ENCODE measurements at places on chromosomes 2 and 18. TPM values are rescaled to one million over a fixed set of nuclear protein-coding genes. Genes with fewer than 3 reads are reported as not detected.

DNA sequence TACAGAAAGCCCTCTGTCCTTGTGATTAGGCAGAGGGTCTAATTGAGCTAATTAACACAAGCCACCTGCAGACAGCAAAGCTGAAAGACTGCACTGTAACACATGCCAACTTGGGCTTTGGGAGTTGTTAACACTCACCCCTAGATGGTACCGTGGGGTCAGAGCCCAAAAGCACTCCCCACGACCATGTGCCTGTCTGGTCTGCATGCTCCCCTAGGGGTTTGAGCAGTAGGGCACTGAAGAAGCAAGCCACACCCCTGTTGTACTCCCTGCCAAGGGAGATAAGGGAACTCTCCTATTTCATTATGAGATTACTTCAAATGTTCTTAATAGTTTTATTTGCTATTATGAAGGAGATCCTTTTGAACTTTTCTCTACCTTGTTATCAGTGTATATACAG is 560.1 kb upstream of the FSHR start:
- DNase-seq, result no peak

GRCh38 chr2:175463589-175464310 is 282.2 kb upstream of the ATP5MC3 start:
- DNase-seq, result no peak

DNA sequence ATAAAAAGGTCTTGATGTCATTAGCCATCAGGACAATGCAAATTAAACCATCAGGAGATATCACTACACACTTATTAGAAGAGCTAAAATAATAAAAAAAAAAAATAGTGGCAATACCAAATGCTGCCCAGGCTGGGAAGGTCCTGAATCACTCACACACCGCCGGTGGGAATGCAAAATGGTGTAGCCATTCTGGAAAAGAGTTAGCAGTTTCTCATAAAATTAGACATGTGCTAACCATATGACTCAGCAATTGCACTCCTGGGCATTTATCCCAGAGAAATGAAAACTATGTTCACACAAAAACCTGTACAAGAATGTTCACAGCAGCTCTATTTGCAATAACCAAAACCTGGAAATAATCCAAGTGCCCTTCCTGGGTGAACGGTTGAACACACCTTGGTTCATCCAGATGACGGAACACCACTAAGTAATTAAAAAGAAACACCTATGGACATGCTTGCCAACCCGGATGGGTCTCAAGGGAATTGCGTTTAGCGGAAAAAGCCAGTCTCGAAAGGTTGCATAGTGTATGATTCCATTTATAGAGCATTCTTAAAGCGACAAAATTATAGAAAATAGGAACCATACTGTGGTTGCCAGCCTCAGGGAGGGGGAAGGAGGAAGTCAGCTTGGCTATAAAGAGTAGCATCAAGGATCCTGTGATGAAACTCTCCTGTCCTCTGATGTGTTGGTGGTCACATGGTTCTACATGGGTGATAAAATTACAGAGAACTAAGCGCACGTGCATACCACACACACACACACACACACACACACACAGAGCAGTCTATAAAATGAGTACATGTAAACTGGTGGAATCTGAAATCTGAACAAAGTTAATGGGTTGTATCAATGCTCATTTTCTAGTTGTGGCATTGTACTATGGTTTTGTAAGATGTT is 4.6 kb downstream of the MBP start:
- no peak for DNase-seq

- DNase-seq, result no peak
Measured at GRCh38 chr2:205964111-205964761, 121.7 kb downstream of the INO80D start.

DNA sequence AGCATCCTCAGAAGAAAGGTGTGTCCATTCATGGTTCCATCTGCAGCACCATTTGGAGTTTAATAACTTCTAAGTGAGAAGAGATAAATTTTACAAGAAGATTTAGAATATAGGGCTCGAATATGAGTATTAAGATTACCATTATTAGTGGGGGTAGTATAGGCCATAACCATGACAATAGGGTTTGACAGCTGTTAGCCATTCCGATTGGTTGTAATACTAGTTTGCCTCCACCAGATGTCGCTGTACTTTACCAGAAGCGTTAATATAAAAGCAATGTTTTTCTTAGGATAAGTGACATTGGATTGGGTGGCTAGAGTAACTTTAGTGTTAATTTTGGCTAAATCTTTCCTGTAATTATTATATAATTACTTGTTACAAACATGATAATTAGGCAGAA is 107.5 kb upstream of the SRD5A2 start:
- DNase-seq, result no peak

GRCh38 chr2:44897406-44897805 is 44.1 kb upstream of the SIX3 start:
- no peak for DNase-seq

GRCh38 chr2:219836647-219837177 is 209.3 kb downstream of the SLC4A3 start:
- no peak for DNase-seq

DNA sequence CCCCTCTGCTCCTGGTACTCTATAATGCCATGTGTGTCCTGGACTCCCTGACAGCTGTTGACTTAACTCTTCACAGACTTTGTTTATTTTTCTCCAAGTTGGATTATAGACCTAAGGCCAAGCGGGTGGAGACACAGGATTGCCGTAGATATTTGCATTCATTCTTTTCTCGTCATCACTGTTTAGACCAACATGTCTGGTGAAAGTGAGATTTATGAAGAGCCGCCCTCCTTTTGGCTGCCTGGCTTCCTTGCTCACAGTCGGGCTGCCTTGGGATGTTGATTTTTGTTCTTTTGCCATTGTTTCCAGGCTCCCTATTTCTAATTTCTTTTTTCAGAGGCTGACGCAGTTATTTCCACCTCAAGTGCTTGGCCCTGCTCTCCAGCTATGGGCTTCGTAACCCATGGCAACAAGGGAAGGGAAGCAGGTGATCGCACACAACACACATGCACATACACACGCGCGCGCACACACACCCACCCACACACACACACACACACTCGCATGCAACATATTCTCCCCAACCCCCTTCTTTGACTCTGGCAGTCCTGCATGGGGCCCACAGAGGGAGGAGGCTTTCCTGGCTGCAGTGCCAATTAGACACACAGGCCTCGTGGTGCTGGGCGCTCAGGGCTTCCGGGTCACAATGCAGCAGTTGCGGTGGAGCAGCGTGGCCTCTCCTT is 296.5 kb downstream of the MTX2 start:
- DNase-seq, result no peak

DNA sequence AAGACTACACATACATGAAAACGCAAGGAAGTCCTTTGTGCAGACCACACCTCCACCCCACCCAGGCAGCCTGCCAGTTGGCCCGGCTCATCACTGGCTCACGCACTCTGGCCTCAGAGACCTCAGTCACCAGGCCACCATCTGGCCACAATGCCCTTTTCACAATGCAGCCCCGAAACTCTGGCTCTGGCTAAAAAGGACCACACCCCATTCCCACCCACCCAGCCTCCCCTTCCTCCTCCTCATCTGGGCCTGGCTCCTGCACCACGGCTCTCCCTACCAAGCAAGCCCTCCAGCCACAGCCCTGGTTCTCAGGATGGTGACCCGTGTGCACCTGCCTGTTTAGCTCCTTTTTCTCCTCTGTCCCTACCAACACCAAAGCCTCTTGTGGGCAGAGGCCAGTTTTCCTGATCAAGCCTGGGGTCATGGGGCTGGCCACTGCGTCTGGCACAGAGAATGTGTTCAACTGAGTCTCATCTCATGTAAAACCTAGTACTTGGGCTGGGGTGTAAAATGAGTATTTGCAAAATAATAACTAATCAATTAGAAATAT is 7.4 kb downstream of the HDAC4 start:
- no peak for DNase-seq

- no peak for DNase-seq
Measured at GRCh38 chr2:136045835-136046570, 60.6 kb upstream of the DARS1 start.

- DNase-seq, result no peak
Measured at GRCh38 chr18:23188068-23188760, 52.9 kb downstream of the CABLES1 start.

Gene MFSD2B
- polyA plus RNA-seq, result 5.7 TPM

DNA sequence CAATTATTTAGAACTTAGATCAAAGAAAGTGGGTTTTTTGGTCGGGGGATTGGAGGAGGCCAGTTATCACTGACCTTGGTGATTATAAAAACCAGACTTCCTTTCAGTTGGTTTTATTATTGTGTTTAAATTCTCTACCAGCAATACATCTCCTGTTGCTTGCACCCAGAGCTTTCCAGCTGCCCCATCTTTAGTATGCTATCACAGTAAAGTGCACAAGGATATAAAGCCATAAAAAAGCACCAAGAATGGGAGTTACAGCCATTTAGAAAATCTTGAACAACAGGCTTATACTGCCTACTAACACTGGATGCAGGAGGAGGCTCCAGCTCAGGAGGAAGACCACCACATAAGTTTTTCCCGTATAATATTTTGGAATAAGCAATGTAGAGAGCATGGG is 148.7 kb upstream of the OSR1 start:
- DNase-seq, result no peak

DNA sequence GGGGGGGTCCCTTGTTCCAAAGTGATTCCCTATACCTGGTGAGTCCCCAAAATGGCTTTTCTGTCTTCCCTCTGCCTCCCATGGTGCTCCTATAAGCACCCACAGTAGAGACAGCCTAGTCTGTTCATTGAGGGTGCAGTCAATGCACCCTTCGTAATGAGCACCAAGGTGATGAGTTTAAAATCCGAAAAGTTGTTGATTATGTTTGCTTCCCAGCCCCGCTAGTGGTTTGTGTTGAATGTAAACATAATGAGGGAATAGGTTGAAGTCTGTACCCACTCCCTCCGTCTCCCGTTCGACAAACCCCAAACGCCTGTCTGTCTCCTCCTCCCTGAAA is 2.3 kb downstream of the FOSL2 start:
- DNase-seq, result no peak

DNA sequence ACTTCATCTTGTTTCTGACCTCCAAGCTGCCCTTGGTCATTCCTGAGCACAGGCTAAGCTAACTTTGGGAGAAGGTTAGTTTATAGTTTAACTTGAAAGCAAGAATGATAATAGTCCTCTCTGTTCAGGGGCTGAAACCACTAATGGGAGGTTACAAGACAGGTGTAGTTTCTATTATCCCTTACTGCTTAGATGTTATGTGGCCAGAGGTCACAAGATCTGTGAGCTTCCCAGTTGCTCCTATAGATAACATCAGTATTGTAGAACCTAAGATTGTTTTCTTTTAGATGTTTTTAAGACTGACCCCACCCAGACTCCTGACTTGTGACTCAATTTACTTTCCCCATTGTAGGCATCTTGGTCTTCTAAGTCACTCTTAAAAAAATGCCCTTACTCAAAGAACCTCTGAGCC is 94.8 kb upstream of the LPIN2 start:
- no peak for DNase-seq

DNA sequence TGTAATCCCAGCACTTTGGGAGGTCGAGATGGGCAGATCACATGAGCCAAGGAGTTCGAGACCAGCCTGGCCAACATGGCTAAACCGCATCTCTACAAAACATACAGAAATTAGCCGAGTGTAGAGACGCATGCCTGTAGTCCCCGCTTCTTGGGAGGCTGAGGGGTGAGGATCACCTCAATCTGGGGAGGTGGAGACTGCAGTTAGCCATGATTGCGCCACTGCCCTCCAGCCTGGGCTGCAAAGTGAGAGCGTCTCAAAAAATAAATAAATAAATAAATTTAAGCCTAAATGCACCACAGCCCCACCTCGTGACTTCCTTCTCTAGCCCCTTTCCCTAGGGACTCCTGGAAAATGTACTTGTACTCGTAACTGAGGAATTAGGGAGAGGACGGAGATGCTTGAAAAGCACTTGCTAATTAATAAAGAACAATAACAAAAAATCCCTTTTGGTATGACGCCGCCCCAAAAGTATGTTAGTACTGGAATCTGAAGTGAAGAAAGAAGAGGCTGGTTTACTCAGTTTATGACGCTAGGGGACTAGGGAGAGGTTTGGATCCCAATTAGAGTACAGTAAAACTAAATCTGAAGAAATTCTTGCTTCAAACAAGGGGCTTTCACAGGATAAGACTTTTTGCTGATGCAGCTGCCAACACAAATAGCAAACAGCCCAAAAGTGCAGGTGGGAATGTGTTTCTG is 887 bp upstream of the ZNF396 start:
- DNase-seq, result no peak

DNA sequence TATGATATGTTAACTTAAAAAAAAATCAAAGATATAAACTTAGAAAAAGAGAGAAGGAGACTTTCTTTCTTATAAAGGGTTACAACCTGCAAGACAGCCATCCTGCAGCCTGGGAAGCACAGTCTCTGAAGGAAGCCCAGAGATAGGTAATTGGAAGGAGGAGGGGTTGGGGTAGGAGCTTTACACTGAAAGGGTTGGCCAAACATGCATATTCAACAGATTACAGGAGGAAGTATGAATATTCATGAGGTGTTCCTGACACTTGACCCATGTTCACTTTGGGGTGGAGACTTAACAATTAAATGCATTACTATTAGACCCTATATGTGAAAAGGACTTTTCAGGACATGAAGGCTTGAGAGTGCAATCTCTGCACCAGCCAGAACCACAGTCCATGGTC is 71.7 kb upstream of the CDH2 start:
- DNase-seq, result no peak

DNA sequence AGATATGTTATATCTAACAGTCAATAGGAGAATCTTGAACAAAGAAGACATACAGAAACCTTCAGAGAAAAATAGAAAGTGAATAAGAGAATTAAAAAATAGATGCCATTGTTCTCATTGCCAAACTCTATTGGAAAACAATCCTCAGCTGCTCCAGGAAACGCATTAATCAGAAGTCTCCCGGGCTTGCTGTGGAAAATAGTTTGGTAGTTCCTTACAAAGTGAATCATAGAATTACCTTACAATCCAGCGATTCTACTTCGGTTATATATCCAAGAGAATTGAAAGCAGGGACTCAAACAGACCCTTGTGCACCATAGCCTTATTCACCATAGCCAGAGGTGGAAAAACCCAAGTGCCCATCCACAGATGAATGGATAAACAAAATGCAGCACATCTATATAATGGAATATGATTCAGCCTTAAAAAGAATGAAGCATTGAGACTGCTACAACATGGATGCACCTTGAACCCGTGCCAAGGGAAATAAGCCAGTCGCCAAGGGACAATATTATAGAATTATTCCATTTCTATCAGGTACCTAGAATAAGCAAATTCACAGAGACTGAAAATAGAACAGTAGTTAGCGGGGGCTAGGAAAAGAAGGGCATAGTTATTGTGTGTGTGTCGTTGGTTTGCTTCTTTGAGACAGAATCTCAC is 21.9 kb upstream of the CHRNA1 start:
- no peak for DNase-seq

Gene CRYBA2
- polyA plus RNA-seq, result not detected

Gene DIPK1C
- 0.05 TPM for polyA plus RNA-seq
